ENCODE measurements at places on chromosomes 16 and 17.

- DNase-seq = peak; percentile 20
Observed at GRCh38 chr17:17032131-17032692, 10.0 kb upstream of the MPRIP start.

DNA sequence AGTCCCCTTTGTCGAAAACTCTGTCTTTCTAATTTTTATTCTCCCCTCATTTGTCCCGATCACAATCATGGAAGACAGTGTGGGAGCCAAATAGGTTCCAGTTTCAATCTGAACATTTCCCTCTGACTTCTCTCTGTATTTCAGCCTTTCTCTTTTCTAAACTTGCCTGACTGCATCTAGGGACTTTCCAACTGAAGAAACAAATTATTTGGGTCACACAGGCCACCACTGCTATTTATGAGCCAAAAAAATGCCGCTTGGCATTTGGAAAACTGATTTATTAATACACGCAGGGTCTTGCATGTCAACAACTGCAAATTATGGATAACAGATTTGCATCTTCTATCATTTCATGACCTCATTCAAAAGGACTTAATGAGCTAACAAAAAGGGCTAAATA lies 55.2 kb upstream of the ELAC2 start:
- DNase-seq = no peak

DNA sequence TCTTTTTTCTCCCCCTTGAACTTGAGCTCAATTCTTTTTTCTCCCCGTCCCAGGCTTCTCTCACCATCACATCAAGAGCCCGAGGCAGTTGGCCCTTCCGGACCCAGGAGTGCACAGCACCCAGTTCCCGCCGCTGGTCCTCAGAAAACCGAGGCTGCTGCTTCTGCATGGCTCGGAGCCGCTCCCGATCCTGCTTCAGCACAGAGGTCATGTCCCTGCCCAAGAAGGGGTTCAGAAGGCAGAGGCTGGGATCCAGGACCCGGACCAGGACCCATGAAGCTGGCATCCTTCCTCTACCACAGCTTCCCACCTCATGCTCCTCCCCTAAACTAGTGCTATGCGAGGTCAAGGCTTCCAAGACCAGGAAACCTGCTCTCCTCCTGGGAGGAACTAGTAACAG lies 10.5 kb downstream of the PER1 start:
- no peak for DNase-seq

DNA sequence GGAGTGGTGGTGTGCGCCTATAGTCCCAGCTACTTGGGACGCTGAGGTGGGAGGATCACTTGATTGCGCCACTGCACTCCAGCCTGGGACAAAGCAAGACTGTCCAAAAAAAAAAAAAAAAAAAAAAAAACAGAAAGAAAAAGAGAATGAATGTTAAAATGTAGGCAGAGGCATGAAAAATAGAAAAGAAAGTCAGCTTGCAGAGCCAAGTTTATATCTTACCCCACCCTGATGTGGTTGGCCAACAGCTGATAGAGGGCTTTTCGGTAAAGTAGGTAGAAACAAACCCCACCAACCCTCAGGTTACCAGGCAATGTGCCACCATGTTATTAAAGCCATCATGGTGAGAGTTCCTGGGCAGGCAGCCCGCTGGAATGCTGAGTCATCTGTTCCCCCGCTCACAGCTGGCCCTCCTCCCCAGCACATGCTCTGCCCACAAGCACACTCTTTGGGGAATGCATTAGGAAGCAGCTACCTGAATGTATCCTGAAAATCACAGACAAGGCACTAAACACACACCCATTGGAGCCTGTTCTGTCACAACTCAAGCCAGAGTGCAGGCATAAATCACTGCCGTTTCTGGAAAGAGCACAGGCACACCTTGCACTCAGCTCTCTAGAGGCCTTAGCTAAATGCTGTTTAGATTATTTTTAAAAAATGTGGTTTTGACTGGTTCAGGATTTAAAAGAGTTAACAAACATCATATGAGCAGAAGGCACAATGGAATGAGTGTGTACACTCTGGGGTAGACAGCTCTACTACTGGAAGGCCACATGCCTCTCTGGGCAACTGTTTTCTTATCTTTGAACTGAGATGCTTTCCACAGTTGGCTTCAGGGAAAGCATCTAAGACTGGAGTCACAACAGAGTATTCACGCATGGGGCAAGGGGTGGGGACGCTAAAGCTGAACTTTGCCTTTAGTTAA lies 128.5 kb downstream of the PARN start:
- DNase-seq = peak; percentile 92

GRCh38 chr17:61837175-61838051 lies 25.9 kb downstream of the BRIP1 start:
- peak; percentile 59 for DNase-seq

GRCh38 chr16:87706278-87707000 lies 59.3 kb downstream of the KLHDC4 start:
- DNase-seq = no peak

GRCh38 chr16:24538756-24539294 lies 541 bp upstream of the RBBP6 start:
- DNase-seq = peak; percentile 89

- DNase-seq = no peak
Observed at GRCh38 chr17:17696882-17697633, 15.8 kb downstream of the RAI1 start.

DNA sequence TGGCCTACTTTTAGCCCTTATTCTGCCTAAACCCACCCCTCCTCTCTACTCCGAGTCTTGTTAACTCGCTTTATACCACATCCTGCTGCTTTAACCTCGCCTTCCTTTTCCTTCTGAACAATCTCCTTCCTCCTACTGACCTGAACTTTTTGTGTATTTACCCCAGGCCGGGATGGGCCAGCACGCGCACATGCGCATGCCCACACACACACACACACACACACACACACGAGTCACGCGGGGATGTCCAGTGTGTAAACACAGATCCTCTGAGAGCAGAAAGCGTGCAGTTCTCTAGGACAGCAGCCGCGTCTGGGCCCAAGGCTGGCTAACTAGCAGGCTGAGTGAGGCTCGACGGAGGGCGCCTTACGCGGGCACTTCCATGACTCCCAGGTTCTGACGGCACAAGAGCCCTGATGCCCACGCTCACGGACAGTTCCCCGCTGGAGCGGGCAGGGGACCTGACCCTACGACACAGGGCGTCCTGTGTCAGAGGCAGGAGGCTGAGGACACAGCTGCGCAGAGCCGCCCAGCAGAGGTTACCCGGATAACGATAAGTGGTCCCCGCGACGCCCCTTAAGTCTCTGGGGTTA lies 610 bp downstream of the PIK3R5 start:
- DNase-seq = no peak

GRCh38 chr16:63066552-63066951 lies 1030.3 kb upstream of the CDH8 start:
- no peak for DNase-seq

DNA sequence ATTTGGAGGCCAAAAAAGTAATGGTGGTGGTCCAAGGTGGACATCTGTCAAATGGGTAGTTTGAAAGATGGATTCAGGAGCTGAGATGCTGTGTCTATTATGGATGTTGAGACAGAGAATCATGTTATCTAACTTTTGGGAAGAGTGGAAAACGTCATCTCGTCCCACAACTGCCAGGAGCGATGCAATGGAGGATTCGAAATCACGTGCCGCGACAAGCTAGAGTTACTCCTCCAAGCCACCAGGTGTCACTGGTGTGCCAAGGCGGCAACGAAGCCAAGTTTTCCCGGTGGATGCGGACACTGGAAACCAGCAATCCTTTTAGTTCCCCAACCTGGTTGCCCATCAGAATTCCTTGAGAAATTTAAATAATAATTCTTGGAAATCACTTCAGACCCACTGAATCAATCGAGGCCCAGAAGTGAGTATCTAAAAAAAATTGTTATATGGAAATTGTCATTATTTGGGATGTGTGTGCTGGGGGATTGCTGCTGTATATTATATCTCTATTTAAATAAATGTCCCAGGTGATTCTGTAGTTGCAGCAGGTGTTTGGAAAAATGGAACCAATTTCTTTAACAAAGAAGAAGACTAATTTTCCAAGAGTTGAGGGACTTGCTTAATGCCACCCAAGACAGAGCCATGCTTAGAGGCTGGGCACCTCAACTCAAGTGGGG lies 206.1 kb downstream of the HAPSTR1 start:
- DNase-seq = no peak

GRCh38 chr17:32486701-32487472 lies at the start of gene CDK5R1:
TSS of gene CDK5R1 (plus strand) at chr17:32486993. CDS start at chr17:32487621, 628 bp downstream.
- DNase-seq = peak; percentile 36

GRCh38 chr16:4882000-4882632 lies 34.8 kb downstream of the UBN1 start:
- DNase-seq = no peak

- peak; percentile 2 for DNase-seq
Observed at GRCh38 chr16:14196011-14196410, 124.9 kb downstream of the MRTFB start.

DNA sequence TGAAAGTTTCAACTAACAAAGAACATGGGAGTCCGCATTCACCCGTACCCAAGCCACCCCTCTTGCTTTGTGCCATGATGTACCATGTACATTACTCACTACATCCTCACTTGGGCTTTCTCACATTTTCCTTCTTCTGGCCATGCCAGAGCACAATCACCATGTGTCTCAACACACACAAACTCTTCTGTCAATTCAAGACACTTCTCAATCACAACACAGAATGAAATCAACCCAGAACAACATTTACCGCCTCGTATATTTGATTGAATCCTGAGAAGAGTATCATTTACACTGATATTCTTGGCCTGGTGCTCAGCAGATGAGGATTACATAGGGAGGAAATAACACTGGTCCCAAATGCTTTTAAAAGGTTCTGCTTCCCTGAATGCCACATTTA lies 4.5 kb downstream of the ADAMTS18 start:
- no peak for DNase-seq

- DNase-seq = no peak
Observed at GRCh38 chr17:61996916-61997605, 68.0 kb downstream of the MED13 start.

- DNase-seq = peak; percentile 64
Observed at GRCh38 chr16:57590654-57591085, 37.8 kb upstream of the ADGRG1 start.

DNA sequence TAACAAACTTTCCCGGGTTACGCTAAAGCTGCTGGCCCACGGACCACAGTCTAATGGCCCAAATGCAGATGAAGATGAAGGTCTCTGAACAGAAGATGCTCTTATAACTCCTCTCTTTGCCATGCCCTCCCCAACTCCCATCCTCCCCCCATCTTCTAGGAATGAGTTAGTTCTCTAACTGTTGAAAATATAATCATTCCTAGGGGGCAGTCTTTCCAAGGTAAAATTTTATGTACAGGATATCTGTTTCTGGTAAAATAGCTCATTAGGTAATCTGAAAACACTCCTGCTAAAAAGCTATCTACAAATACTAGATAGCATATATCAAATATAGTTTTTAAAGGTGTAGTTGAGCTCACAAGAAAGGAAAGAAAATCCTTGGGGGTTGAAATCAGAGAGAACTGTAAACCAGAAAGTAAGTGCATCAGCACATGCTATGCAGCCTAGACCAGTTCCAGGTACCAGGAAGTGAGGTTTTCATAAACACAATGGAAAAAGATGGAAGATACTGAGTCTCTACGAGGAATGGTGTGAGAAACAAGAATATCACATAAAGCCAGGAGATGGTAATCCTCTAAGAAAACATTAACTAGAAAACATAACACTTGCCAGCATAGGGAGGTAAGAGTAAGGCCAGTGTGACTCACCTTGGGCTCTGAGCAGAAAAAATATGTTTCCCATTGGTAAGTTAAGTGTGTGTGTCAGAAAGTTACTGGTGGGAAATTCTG lies 38.1 kb downstream of the CMC2 start:
- DNase-seq = peak; percentile 96

DNA sequence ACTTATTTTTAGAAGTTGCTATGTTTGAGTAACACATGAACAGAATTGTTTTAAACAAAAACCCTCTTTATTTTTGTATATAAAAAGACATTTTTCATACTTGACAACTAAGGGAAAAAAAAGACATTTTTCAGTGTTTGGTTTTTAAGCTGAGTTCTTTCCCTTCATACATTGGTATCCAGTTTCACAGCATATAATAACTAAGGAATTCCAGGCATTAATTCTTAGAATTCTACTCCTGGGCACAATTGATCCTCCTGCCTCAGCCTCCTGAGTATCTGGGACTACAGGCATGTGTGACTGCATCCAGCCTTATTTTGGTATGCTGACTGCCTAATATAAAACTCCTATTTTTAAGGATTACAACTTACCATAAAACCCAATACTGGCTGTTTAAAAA lies 8.4 kb downstream of the FBXO47 start:
- DNase-seq = peak; percentile 4

- DNase-seq = peak; percentile 21
Observed at GRCh38 chr16:23072084-23072599, 77.1 kb downstream of the USP31 start.

GRCh38 chr16:4523686-4524085 lies 14.9 kb downstream of the CDIP1 start:
- DNase-seq = no peak
